Hematopoietic multipotent progenitor cell treated with erythropoietin and hydrocortisone succinate and interleukin-3 and kit ligand, for 4 days (in vitro differentiated cells): ENCODE measurements at places on chromosomes 3 and 15.
A peak's percentile ranks its signal among the peaks of the same experiment; 100 is the strongest.

GRCh38 chr3:119527714-119528113 lies 29.4 kb downstream of the TIMMDC1 start:
- no peak for DNase-seq

DNA sequence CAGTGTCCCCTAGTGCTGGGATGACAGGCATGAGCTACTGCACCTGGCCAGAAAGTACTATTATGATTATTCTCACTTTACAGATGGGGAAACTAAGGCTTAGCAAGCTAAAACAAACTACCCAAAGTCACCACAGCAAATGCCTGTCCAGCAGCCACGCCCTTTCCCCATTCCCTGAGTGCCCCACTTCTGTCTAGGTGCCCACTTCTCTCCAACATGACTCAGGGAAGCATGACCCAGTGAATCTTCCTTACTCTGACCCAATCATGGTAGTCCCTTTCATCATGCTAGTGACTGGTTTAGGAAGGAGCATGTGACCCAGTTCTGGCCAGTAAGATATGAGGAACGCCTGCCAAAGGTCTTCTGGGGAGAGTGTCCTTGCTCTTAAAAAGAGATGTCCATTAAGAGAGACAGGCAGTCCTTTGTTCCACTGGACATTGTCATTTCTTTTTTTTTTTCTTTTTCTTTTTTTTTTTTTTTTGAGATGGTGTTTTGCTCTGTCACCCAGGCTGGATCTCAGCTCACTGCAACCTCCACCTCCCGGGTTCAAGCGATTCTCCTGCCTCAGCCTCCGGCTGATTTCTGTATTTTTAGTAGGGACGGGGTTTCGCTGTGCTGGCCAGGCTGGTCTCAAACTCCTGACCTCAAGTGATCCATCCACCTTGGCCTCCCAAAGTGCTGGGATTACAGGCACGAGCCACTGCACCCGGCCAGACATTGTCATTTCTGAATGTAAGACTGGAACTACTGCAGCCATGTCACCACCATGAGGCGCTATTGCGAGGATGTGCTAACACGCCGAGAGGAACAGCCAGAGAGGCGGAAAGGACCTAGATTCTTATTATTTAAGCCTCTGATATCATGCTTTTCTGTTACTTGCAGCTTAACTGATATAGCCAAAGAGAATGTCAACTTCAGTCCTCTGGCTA lies 19.8 kb downstream of the MEGF11 start:
- DNase-seq, result peak; percentile 27

- no peak for DNase-seq
Measured at GRCh38 chr3:161647936-161648470, 151.4 kb downstream of the OTOL1 start.

DNA sequence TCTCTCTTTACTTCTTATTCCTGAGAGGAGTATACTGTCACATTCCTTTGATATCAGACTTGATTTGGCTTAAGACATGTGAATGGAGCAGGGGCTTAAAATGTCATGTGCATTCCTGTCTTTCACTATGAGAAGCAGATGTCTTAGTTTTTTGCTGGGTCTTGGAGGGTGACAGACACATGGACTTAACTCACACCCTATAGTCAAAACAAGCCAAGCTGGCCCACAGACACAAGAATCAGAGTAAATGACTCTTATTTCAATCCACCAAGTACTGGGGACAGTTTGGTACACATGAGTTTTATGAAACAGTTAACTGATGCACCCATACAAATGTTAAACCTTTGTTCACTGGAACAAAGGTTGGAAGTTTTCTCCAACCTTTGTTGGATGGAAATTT lies 1024.1 kb upstream of the CFAP20DC start:
- DNase-seq, result no peak

GRCh38 chr3:11499144-11499543 lies 144.6 kb downstream of the VGLL4 start:
- DNase-seq, result no peak
